ENCODE measurements at places on chromosomes 12 and 14. TPM values are rescaled to one million over a fixed set of nuclear protein-coding genes. Genes with fewer than 3 reads are reported as not detected.
A peak's percentile ranks its signal among the peaks of the same experiment; 100 is the strongest.

DNA sequence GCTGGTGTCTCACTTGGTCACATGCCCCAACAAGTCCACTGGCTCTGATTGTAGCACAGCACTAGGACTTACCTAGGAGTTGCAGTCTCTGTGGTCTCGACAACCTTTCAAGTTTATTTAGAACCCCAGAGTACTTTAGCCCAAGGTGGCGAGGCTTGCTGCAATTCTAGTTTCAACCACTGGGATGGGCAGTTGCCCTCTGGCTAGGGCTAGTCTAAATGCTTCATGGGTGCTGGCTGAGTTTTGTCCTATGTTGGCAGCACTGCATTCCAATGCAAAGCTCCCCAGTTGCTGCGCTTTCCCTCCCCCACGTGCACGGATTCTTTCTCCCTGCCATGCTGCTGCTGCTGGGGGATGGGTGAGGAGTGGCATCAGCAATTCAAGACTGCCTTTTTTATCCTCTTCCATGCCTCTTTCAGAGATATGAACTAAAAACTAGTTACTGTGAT, 207.9 kb downstream of the SYNE2 start:
- DNase-seq: peak; percentile 69

GRCh38 chr14:90656973-90657372, 159.3 kb downstream of the TTC7B start:
- no peak for DNase-seq

DNA sequence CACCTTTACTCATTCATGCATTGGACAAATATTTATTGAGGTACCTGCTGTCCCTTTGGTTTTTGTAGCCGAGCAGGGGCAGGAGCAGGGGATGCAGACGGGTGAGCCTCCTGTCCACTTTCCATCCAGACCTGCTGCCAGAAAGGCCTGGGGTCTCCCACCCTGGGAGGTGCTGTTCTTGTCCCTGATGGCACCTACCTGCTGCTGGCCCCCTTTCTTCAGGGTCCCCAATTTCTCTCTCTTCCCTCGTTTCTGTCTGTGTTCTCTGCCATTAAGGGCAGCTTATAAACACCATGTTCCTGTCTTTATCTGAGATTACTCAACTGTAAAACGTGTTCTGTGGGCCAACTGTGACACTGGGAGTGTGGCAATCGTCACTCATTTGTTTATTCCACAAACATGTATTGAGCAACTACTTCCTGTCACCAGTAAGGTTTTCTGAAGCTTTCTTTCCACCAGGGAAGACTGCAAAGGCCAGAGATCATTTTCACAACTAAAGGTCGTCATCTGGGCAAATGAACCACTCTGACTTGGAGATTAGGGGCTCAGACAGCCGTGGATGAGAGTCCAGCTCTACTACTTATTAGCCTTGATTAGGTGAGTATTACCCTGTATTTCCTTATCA, at the start of gene HAL:
HAL (minus strand) TSS at position 311 of the 625 bp plus-strand sequence. CDS start 434 bp downstream, outside the sequence.
- no peak for DNase-seq

The BIN2 gene
- total RNA-seq: not detected

DNA sequence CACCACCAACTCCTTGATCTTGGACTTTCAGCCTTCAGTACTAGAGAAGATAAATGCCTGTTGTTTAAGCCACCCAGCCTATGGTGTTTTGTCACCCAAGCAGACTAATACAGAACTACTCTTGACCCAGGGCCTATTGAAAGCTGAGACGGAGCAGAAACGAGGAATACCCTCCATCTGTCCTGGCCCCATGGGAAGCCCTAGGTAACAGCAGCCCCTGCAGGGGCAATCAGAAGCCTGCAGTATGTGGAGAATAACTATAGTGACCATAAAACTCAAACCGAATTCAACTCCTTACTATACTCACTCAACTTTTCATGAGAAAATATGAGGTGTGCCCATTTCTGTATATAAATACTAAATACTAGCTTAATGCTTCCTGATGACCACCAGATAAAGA, 307.4 kb downstream of the NUAK1 start:
- no peak for DNase-seq

The DYNLL1 gene
- total RNA-seq: 283 TPM

DNA sequence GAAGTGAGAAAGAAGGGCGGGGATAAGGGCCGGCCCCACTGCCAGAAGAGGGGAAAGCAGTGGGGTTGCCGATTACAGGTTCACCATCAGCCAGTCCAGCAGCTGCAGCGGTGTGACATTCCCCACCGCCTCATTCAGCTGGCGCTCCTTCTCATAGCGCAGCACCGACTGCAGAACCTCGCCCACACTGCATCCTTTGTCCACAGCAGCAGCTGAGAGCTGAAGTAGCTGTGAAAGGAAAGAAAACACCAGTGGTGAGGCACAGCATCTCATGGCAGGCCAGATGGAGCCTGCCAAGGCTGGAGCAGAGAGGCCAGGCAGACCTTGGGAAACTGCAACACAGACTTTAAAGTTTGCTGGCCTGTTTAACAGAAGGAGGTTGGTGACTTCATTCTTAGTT, 33.2 kb downstream of the AKAP3 start:
- no peak for DNase-seq

GRCh38 chr14:99609245-99610170, 5.5 kb upstream of the CCDC85C start:
- DNase-seq: peak; percentile 53

The APOF gene
- total RNA-seq: not detected

The ACOT6 gene
- total RNA-seq: not detected

DNA sequence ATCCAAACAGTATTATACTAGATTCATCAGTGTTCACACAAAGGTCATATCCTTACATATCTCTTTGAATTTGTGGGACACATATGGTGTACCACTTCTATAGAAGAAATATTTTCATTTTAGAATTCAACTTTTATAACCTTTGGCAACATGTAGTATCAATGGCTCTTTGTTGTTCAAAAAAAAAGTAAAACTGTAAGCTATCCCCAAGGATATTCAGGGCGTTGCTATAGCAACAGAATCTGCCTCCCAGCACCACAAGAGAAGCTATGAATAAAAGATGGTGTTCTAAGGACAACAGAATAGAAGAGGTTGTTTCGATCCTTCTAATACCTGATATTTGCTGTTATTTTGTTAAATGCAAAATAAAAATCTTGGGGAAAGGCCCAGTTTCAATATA, 139.3 kb downstream of the BRMS1L start:
- DNase-seq: no peak
